Progenitor cell of endocrine pancreas (in vitro differentiated cells): ENCODE measurements at places on chromosomes 2 and 18. TPM values are rescaled to one million over a fixed set of nuclear protein-coding genes. Genes with fewer than 3 reads are reported as not detected.

GRCh38 chr2:18473241-18474181 is 86.9 kb downstream of the RDH14 start:
- H3K27me3 ChIP-seq = peaks cover 17% of the 10 kb centered on the region
- DNase-seq = no peak
- H3K4me3 ChIP-seq = no peak overlapping the region
- H3K27ac ChIP-seq = peak overlapping the region; percentile 65
- peaks cover 4% of the 10 kb centered on the region for H3K4me1 ChIP-seq

DNA sequence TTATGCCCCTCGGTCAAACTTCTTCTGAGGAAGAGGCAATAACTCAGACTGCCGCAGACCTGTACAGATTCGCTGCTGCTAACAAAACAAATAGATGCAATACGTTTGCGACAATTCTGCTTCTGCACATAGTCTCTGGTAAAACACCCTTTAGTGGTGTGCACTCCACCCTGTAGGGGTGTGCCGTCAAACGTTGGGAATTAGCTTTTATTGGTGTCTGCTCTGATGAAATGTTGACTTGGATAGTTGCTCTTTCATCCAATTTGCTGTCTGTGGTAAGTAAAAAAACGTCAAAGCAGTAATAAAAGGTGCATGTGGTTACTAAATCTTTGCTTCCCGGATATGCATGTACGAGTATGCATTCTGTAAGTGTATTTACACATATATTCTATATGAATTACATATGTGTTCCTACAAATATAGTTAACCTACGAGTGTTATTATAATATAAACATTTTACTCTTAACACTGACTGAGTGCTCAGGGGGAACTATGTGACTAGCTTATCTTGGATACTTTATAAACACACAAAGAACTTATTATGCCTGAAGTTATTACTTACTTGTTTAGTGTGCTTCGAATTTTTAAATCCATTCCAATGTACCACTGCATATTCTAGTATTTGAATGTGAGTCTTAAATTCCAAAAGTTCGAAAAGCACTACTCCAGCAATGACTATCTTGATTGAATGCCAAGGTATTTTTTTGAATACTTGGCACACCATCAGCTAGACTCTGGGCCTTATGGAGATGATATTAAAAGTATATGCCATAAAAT is 610.2 kb downstream of the ZEB2 start:
- H3K27me3 ChIP-seq = peaks cover 3% of the 10 kb centered on the region
- no peak for DNase-seq
- no peaks in the 10 kb centered on the region for H3K4me1 ChIP-seq
- no peaks in the 10 kb centered on the region for H3K36me3 ChIP-seq

DNA sequence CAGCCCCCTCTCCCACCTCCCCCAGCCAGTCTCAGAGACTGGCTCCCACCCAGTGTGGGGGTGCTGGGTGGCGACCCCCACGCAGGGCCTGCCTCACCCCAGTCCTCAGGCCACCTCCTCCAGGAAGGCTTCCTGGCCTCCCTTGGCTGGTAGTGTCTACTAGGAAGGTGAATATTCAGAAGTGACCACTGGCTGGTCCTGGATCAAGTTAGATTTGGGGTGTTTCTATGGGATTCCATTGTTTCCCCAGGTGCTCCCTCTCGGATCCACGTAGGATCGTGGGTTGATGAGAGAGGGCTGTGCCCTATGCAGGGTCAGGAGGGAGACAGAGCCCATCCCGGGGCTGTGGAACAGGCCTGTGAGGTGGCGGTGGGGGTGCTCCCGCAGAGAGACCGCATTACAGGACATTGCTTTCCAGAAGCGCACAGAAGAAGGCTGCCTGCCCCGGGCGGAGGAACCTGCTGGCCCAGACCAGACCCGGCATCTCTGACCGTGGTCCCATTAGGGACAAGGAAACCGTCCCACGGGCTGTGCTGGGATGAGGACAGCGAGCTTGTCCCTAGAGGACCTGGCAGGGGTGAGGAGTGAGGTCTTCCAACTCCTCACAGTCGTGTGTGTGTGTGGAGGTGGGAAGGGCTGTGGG is 3.3 kb downstream of the PDCD1 start:
- no peaks in the 10 kb centered on the region for H3K36me3 ChIP-seq
- H3K27ac ChIP-seq = no peak overlapping the region
- no peak for DNase-seq
- no peaks in the 10 kb centered on the region for H3K4me1 ChIP-seq
- H3K4me3 ChIP-seq = no peak overlapping the region
- H3K27me3 ChIP-seq = no peaks in the 10 kb centered on the region

GRCh38 chr2:217062768-217063167 is 202.9 kb upstream of the TNP1 start:
- no peak overlapping the region for H3K4me3 ChIP-seq
- H3K36me3 ChIP-seq = peaks cover 2% of the 10 kb centered on the region
- no peak overlapping the region for H3K27ac ChIP-seq

- peaks cover 9% of the 10 kb centered on the region for H3K4me1 ChIP-seq
- peaks cover 3% of the 10 kb centered on the region for H3K27me3 ChIP-seq
- no peak overlapping the region for H3K4me3 ChIP-seq
- H3K27ac ChIP-seq = no peak overlapping the region
- no peaks in the 10 kb centered on the region for H3K36me3 ChIP-seq
- DNase-seq = no peak
Measured at GRCh38 chr18:22213333-22213973, 44.1 kb downstream of the GATA6 start.

GRCh38 chr2:130263606-130264005 is 65.4 kb upstream of the TUBA3E start:
- H3K27me3 ChIP-seq = peaks cover 26% of the 10 kb centered on the region
- no peak for DNase-seq
- no peaks in the 10 kb centered on the region for H3K4me1 ChIP-seq
- no peak overlapping the region for H3K27ac ChIP-seq
- no peaks in the 10 kb centered on the region for H3K36me3 ChIP-seq

PRKAG3 gene
- not detected in 2 replicates for total RNA-seq

RTP5 gene
- not detected in 2 replicates for total RNA-seq

LIPG gene
- total RNA-seq = 34.1 and 34.4 TPM in 2 replicates

BOLL gene
- 0.22 and 0.51 TPM in 2 replicates for total RNA-seq

ACTR3 gene
- 156 and 170 TPM in 2 replicates for total RNA-seq

CD8B2 gene
- not detected in 2 replicates for total RNA-seq
